ENCODE measurements at places on chromosomes 2 and 18.

DNA sequence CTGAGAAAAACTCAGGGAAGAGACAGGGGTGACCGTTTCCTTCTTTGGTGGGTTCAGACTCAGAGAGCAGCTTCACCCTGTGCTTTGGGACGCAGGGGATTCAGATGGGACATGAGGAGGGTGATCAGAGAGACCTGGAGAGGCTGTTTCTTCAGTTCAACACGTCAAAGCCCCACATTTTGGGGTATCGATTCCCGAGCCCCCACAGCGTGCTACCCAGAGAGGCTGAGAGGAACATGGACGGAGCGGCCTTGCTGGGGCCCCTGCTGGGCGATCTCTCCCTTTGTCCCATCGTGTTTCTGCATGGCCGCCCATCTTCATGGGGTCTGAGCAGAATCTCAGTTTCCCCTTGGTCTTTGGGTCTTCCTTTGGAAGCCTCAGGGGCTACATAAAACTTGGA lies 38.2 kb upstream of the PXDN start:
- no peak for DNase-seq

DNA sequence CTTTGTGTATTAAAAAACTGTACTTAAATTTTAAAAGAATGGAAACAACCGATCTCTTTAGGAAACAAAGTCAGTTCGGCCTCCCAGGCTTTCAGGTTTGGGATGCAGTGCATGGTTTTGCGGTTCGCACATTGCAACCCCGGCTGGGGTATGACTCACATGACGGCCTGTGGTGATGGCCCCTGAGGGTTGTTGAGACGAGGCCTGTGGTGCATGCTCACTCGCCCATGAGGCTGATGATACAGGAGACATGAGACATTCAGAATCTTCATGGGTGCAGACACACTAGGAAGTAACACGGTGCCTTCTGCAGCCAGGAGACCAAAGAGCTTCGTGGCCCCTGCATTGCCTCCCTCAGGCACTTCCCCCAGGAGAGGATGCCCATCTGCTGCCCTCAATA lies 724.6 kb upstream of the SALL3 start:
- no peak for DNase-seq

DNA sequence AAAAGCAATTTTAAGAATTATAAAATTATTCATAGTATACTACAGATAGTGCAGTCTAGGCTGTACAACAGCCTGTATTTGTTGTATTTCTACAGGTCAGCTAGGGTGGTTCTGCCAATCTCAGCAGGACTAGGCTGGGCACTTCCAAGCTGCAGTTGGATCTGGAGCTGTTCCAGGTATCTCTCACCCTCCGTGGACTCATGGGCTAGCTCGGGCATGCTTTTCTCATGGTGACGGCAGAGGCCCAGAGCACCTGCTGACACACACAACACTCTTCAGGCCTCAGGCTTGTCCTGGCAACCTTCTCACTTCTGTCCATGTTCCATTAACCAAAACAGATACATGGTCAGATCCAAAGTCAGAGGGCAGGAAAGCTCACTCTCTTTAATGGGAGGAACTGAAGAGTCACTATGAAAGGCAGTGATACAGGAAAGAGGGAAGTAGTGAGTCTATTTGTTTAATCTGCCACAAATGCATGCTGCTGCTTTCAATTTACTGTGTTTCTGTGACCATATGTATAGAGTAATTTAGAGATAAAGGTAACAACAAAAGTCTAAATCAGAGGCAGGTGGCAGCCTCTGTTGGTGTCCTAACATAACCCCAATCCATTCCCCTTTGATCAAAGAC lies 462.4 kb upstream of the ACVR2A start:
- DNase-seq = no peak

DNA sequence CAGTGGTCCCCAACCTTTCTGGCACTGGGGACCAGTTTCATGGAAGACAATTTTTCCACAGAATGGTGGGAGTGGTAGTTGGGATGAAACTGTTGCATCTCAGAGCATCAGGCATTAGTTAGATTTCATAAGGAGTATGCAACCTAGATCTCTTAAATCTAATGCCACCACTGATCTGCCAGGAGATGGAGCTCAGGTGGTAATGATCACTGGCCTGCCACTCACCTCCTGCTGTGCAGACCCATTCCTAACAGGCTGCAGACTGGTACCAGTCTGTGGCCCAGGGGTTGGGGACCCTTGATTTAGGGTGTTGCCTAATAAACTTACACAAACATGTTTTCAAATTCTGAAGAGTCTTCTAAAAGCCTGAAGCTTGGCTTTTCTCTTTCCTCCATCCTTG lies 261.3 kb downstream of the CDH19 start:
- DNase-seq = no peak

DNA sequence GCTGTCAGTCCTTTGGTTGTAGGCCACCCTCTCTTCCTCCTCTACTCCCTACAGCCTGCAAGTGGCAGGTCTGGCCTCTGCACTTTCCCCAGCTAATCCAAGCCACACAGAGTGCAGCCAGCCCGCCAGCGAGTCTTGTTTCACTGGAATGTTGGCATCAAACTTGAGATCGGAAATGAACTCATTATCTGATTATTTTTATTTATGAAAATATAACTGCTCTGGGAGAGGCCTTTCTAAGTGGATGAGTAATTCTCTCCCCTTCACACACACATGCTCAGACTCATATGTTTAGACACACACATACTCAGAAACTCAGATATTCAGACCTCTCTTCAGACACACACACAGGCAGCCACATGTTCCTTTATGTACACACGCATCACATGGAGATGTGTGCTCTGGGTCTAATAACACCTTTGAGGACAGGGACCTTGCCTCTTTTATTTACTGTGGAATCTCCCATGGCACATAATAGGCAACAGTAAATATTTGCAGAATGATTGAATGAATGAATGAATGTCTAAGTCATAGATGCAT lies 151.3 kb downstream of the ZFP36L2 start:
- DNase-seq = peak; percentile 95

GRCh38 chr2:129277585-129277981 lies 701.9 kb upstream of the RAB6C start:
- no peak for DNase-seq

DNA sequence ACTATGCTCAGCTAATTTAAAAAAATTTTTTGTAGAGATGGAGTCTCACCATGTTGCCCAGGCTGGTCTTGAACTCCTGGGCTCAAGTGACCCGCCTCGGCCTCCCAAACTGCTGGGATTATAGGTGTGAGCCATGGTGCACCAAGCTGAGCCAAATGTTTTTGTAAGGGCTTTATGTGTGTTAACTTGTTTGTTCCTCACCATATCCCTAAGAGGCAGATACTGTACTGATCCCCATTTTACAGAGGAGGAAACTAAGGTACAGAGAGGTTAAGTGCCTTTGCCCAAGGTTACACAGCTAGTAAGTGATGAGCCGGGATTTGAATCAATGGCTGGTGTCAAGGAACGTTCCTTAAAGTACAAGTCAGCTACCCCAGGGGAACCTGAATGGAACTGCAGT lies 85.3 kb upstream of the KLF7 start:
- no peak for DNase-seq

- DNase-seq = peak; percentile 30
Measured at GRCh38 chr18:43572163-43572562, 294.9 kb upstream of the SYT4 start.

GRCh38 chr2:57111531-57111930 lies 927.7 kb downstream of the CCDC85A start:
- DNase-seq = no peak

DNA sequence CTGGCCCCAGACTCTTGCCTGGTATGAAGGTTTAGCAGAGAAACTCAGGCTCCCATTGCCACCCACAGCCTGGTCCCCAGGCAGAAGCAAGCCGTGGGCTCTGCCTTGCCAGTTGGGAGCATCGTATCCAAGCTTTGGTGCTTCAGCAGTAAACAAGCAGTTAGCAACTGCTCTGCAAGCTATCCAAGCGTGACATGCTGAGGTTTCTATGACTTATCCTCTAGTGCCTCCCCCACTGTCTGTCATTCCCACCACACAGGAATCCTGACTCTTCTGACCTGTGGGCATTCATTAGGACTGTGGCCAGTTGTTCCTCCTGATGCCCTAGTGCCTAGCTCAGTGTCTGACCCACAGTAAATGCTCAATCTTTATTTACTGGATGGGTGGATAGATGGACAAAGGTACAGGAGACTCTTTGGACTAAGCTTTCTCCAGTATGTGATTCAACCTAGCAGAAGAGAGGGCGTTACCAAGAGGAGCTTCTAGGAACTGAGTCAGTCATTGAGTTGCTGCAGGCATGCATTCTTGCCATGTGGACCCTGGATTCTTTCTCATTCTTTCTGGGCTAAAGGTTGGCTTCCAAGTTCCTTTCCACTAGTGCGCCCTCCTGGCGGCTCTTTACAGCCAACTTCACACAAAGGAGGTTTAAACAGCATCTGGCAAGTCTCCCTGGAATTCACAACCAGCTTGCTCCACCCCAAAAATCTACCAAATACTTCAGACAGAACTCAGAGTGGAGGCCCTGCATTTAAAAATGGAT lies 40.6 kb upstream of the MRPL19 start:
- no peak for DNase-seq

DNA sequence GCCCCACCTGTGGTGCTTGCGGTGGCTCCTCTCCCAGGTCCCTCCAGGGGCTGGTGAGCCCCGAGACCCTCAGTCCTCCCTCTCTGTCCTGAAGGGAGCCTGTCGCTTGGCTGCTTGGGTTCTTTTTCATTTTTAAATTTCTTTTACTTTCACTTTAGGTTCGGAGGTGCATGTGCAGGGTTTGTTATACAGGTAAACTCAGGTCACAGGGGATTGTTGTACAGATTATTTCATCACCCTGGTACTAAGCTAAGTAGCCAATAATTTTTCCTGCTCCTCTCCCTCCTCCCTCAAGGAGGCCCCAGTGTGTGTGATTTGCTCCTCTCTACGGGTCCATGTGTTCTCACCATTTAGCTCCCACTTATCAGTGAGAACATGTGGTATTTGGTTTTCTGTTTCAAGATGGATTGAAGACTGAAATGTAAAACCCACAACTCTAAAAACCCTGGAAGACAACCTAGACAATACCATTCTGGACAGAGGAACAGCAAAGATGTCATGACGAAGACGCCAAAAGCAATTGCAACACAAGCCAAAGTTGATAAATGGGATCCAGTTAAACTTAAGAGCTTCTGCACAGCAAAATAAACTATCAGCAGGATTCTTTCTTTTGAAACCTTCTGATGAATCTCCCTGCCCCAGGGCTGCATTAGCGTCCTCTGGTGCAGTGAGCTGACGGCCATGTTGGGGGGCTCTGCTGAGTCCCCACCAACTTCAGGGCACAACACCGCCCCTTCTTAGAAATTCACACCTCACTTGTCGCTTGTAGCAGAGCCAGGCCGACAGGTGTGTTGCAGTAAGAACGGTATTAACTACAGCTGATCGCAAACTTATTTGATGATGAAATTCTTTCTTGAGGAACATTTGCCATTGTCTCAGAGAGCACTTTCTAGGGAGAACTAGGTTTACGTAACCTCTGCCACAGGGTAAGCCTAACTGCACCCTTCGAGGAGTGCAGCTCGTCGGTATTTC lies 135.3 kb downstream of the ZNF236 start:
- no peak for DNase-seq

- no peak for DNase-seq
Measured at GRCh38 chr2:158488442-158489216, 31.9 kb downstream of the PKP4 start.

- no peak for DNase-seq
Measured at GRCh38 chr18:45430041-45430440, 185.2 kb upstream of the SLC14A2 start.

DNA sequence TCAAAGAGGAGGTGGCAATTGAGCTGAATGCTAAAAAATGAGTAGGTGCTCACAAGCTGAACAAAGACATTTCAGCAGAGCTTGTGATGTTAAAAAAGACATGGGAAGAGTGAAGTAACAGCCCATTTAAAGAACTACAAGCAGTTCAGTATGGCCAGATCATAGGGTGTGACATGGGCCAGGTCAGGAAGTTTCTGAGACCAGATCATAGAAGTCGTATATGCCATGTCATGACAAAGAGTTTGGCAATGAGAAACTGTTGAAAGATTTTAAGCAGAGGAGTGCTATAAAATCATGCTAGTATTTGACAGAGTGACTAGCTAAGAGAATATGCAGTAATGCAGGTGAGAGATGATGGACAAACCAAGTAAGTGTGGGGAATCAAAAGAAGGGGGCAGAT lies 7.3 kb upstream of the PELI1 start:
- no peak for DNase-seq

DNA sequence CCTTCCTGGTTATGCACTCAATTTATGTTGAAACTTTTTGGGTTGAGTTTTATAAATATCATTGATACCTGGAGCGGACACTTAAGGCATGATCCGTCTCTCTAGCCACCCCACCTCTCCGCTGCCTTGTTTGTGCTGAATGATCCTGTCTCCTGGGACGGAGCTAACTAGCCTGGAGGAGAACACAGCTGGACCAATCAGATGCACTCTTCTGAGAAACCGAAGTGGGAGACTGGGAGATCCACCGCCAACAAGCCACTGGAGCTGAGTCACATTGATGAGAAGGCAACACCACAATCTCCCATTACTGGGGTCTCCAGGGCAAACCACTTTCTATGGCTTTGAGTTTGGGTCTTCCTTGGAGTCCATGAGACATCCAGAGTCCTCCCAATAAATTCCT lies 29.3 kb downstream of the CYP26B1 start:
- no peak for DNase-seq

- no peak for DNase-seq
Measured at GRCh38 chr2:111194835-111195621, 74.3 kb downstream of the BCL2L11 start.

All from tongue (tissue), 3 donors.